HepG2 (cell line): ENCODE measurements at places on chromosomes 2 and 18.
A peak's percentile ranks its signal among the peaks of the same experiment; 100 is the strongest.

DNA sequence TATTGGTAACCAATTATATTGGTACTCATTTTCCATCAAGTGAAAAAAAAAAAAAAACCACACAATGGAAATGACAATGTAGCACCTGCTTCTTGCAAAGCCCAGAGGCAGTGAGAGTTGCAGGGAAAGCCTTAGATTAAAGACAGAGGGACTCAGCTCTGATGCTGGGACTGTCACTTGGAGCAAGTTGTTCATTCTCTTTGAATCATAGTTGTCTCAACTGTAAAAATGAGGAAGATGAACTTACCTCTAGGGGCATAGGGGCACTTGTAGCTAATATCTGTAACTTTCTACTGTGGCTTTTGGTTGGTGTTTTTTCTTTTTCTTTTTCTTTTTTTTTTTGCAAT is 81.4 kb upstream of the LPIN2 start:
- no peak for DNase-seq

GRCh38 chr2:234887195-234887594 is 64.6 kb upstream of the SH3BP4 start:
- DNase-seq = peak; percentile 28

GRCh38 chr2:142966284-142966683 is 88.8 kb downstream of the KYNU start:
- DNase-seq = no peak

GRCh38 chr18:10898417-10898974 is 250.9 kb downstream of the PIEZO2 start:
- DNase-seq = no peak

DNA sequence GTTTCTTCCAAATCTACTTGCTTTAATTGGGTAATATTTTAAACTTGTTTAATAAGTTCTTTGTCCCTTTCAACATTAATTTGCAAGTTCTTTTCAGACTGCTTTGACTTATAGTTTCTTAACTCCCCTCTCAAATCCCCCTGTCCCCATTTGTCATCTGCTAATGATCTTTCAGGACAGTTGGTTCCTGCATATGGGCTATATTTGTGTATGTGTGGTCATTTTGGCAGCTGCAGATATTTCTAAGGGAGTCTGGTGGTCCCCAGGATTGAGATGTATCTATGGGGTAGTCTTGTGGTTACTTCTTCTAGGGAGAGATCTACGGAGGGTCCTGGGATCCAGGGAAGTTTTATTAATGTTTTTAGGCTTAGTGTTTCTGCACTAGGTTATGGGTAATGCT is 120.6 kb upstream of the SP3 start:
- DNase-seq = no peak
